ENCODE measurements at places on chromosomes 11 and 22.
A peak's percentile ranks its signal among the peaks of the same experiment; 100 is the strongest.

DNA sequence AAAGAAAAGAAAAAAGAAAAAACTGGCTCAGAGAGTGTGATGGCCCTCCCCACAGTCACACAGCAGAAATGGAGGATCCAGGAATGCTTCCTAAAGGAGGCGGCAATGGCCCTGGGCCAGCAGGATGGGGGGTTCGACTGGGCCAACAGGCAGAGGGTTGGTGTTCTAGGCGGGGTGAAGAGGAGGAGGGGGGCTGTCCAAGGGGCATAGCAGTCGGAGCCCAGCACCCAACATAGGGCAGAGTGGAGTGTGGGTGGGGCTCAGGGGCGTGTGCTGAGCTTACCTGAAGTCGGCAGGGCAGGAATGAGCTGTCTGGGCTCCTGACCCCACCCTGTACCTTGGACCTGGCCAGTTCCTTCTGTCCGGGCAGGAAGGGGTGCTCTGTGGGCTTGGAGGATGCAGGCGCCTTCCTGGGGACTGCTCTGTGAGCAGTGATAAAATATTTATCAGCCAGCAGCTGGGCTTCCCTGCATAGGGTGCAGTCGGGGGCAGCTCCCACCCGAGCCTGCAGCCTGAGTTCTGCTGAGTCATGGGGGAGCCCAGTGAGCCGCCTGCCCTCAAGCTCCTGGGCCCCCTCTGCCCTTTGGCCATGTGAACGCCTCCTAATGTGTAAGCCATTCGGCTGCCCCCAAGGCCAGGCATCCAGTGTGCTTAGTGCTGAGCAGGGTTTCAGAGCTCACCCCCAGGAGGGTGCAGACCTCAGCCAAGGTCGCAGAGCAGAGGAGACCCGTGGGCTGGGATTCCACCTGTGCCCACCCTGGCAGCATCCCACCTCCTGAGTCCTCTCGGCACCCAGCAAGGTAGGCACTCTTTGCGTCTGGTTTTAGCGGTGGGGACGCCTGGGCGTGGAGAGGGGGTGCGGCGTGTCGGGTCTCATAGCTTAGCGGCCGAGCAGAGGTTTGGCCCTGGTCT is 25.3 kb upstream of the PRR5 start:
- no peak for DNase-seq

DNA sequence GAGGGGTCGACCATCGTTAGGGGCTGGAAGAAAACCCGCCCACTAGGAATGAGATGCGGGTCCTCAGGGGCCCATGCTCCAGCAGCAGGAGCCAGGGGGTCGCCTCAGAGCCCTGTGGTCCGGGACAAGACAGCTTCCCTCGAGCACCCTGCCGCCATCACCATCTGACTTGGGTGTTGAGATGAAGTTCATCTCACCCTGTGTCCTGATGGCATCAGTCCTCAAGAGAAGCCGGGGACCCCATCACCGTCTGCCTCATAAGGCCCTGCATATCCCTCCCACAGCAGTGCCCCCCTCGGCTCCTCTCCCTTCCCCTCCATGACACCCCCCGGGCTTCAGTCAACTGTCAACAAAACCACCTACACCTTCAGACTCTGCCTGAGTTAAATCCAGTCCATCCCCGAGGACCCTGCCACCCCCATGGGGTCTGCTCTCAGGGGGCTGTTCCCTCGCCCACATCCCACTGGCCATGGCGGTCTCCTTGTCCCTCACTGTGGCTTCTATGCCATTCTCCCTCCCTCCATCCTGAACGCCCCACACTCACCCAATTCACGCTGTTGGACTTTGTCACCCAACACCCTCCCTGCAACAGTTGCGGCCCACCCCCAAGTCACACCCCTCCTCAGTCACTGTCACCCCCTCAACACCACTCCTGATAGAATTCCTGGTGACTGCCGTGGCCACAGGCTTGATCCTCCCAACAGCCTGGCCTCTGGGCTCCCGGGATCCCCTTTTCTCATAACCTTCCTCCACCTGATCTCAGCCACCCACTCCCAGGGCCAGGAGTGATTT is 87.7 kb upstream of the RTL6 start:
- DNase-seq: no peak

DNA sequence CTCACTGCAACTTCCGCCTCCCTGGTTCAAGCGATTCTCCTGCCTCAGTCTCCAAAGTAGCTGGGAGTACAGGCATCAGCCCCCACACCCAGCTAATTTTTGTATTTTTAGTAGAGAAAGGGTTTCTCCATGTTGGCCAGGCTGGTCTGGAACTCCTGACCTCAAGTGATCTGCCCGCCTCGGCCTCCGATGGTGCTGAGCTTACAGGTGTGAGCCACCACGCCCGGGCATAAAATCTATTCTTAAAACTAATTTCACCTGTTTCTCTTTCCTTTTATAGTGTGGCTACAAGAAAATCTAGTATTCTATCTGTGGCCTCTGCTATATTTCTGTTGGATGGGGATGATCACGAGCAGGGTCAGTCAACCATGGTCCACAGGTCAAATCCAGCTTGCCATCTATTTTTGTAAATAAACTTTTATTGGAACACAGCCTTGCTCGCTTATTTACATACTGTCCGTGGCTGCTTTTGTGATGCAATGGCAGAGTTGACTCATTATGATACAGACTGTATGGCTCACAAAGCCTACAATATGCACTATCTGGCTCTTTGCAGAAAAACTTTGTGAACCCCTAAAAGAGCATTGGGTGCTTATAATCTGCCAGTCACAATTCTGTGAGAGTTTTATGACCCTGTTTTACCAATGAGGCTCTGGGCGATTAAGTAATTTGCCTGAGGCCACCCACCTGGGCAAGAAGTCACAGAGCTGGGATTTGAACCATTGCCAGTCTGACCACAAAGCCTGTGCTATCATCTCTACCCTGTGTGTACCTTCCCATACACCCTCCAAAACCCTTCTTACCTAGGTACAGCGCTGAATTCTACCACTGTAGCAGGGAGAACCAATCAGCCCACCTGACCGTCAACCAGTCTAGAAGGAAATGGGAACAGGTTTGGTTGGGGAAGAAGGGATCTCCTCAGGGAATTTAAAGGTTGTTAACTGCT is 28.3 kb downstream of the SLC1A2 start:
- peak; percentile 94 for DNase-seq

- peak; percentile 100 for DNase-seq
Observed at GRCh38 chr11:129861702-129862522, 33.5 kb downstream of the NFRKB start.

DNA sequence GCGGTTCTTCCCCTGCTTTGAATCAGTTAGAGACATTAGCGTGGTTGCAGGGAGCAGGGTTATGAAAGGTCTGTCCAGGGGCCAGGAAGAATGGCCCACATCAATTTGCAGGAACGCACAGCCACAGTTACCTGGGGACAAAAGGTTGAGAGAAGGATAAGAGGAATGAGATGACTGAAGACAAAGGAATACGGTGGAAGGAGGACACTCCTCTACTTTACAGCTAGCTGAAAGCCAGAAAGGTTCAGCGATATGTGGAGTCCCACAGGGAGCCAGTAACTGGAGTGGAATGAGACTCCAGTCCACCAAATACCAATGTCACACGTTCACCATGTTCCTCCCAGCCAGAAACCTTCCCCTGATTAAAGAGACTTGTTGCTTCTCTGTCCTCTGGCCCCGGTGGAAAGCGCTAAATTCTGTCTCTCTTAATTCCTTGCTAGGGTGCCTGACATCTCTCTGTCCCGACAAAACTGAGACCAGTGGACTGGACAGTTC is 10.7 kb downstream of the XNDC1N start:
- DNase-seq: no peak

GRCh38 chr11:64449381-64450167 is 90.6 kb downstream of the RPS6KA4 start:
- peak; percentile 80 for DNase-seq

- DNase-seq: no peak
Observed at GRCh38 chr11:60280412-60280811, at the start of gene MS4A4A. TSS of gene MS4A4A (plus strand) at chr11:60280666. CDS start at chr11:60280676, 10 bp downstream.

GRCh38 chr22:28443526-28443876 is 236.1 kb downstream of the TTC28 start:
- DNase-seq: peak; percentile 26

GRCh38 chr11:123419731-123420452 is 10.2 kb upstream of the GRAMD1B start:
- DNase-seq: no peak
